Left renal cortex interstitium (tissue), 4 donors: ENCODE measurements at places on chromosomes 7 and 10. TPM values are rescaled to one million over a fixed set of nuclear protein-coding genes. Genes with fewer than 3 reads are reported as not detected.

GRCh38 chr7:12847001-12847400, 159.6 kb downstream of the ARL4A start:
- no peak for DNase-seq

GRCh38 chr10:43843321-43844101, 194.8 kb upstream of the ZNF32 start:
- DNase-seq = no peak

Gene TDRD1
- polyA plus RNA-seq = 0.03 TPM

Gene CCDC3
- polyA plus RNA-seq = 11.3 TPM

DNA sequence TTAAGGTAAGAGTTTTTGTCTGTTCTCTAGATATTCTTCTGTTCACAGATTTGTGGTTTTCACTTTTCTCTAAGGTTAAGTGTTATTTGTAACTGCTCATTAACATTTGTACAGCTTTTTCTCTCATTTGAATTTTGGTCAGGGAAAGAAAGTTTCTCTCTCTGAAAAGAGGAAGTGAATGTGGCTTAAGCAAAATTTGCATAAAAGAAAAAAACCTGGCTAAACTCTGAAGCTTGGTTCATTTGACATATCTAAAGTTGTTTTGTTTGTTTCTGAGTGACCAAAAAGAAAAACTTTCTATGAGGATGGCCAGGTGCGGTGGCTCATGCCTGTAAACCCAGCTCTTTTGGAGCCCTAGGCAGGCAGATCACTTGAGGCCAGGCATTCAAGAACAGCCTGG, 22.0 kb upstream of the SLC26A4 start:
- DNase-seq = no peak

DNA sequence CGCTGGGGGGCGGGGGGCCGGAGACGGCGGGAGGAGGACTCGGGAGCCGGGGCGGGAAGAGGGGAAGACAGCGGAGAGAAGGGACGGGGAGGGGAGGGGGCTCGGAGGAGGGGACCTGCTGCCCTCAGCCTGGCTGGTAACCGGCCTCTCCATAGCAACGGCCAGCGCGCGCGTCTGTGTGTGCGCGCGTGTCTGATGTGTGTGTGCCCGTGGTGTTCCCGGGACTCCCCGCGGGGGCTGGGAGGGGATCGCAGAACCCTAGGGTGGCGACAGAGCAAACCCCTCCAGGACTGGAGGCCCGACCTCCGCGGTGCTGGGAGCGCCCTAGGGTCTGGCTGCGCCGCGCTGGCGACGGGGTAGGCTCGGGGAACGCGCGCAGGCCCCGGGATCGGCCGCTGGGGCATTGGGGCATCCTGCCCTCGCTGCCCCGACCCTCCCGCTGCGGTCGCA, 356.3 kb downstream of the DNAJB6 start:
- no peak for DNase-seq

GRCh38 chr7:71860572-71860971, 551.6 kb downstream of the CALN1 start:
- DNase-seq = no peak
